ENCODE measurements at places on chromosomes 12 and 14.

GRCh38 chr14:51859131-51859530 lies 1.3 kb upstream of the GNG2 start:
- DNase-seq = peak; percentile 55

GRCh38 chr12:105850103-105850968 lies 288.4 kb downstream of the NUAK1 start:
- DNase-seq = no peak

DNA sequence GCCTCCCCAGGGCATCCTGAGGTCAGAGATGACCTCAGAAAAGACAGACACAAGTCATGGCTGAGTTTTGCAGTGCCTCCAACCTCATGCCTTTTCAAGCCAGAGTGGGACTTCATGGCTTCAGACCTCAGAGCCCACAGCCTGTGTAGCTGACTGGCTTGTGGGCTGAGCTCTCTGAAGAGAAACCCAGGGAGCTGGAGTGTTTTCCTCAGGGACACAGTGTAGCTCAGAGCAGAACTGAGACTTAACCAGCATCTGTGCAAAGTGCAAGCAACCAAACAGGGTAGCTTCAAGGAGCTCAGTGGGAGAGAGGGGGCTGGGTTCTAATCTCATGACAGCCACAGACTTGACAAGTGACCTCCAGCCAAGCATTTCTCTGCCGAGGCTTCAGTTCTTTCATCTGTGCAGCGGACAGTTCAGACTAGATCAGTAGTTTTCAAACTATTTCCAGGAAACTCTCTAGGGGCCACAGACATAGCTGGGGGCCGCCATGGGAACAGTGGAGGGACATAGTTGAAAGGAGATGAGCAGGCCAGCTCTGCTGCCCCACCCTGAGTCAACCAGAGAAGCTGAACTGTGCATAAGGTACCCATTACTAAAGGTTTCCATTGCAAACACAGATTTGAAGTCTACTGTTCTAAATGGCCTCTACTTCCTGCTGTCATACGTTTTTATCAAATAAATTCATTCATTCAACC lies 80.0 kb downstream of the LGMN start:
- DNase-seq = no peak

GRCh38 chr14:33350366-33350990 lies 411.8 kb downstream of the NPAS3 start:
- DNase-seq = no peak

- no peak for DNase-seq
Measured at GRCh38 chr12:9590441-9590840, 17.3 kb downstream of the KLRB1 start.

DNA sequence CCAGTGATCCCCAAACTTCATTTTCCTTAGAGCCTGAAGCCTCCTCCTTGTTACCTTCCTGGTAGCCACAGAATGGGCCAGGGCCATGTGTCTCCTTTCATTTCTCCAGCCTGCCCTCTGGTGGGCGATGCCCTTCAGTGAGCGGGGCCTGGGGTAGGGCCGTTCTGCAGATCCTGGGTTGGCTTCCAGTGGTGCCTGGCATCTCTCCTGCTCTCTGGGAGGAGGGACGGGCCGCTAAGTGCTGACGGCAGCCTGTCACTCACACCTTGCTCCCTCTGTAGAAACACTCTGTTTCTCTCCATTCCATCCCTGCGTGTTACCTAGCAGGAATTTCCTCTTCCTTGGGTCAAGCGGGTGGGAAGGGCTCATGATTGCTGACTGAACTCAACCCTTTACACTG lies 232.1 kb downstream of the CACNA1C start:
- DNase-seq = peak; percentile 77

DNA sequence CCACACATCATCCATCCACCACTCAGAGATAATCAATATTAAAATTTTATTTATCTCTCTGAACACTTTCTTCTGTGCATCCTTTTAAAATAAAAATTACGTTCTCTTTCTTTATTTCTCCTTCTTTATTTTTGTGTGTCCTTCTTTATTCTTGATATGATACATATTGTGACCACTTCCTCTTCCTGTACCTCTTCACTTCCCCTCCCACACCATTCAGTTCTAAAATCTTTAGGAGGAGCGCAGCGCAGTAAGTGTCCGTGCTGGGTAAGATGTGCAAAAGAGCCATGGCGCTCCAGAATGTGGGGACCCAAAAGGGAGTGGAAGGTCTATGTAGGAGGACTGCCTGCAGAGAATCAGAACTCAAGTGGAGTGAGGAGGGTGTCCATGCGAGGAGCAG lies 256.7 kb downstream of the ITPR2 start:
- DNase-seq = no peak

GRCh38 chr14:91244501-91244901 lies at the start of gene GPR68:
Gene GPR68, minus strand, starts transcription at chr14:91244704. Its CDS starts 9,654 bp downstream, at chr14:91235050.
- no peak for DNase-seq

DNA sequence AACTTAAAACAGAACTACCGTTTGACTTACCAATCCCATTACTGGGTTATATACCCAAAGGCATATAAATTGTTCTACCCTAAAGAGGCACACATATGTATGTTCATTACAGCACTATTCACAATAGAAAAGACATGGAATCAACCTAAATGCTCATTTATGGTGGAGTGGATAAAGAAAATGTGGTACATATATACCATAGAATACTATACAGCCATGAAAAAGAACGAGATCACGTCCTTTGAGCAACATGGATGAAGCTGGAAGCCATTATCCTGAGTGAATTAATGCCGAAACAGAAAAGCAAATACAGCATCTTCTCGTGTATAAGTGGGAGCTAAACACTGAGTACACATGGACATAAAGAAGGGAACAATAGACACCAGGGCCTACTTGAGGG lies 31.8 kb downstream of the TMEM229B start:
- no peak for DNase-seq

- DNase-seq = no peak
Measured at GRCh38 chr12:131737150-131737827, 26.4 kb downstream of the SFSWAP start.
